ENCODE measurements at places on chromosomes 13 and 19.

- no peak for DNase-seq
Observed at GRCh38 chr19:13071444-13072187, 31.0 kb downstream of the LYL1 start.

- DNase-seq = peak; percentile 93
Observed at GRCh38 chr19:48858984-48859710, 9.3 kb downstream of the PLEKHA4 start.

DNA sequence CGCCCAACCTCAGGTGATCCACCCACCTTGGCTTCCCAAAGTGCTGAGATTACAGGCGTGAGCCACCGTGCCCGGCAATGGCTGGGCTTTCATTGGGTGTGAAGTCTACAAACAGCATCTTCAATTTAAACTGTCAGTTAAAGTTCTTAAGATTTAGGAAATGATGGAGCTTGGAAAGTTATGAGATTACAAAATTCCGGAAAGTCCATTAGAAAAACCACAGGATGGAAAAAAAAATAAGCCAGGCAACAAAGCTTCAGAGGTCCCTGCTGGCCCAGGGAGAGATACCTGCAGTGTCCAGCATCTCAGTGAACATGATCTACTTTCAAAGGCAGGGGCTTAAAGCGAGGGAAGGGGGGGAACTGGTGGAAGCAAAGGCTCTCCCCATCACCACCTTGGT lies 4.6 kb upstream of the ZNF587B start:
- DNase-seq = no peak

GRCh38 chr13:78595495-78596398 lies 7.6 kb downstream of the POU4F1 start:
- peak; percentile 72 for DNase-seq

GRCh38 chr13:107767119-107767518 lies 448.2 kb downstream of the LIG4 start:
- no peak for DNase-seq

- DNase-seq = no peak
Observed at GRCh38 chr19:56862741-56863140, 22.2 kb upstream of the PEG3 start.

- DNase-seq = no peak
Observed at GRCh38 chr13:105465251-105465650, 1070.2 kb downstream of the EFNB2 start.

- peak; percentile 58 for DNase-seq
Observed at GRCh38 chr19:50478901-50479715, 2.5 kb upstream of the GARIN5A start.

- no peak for DNase-seq
Observed at GRCh38 chr19:18441804-18442788, 4.2 kb upstream of the ISYNA1 start.

GRCh38 chr13:28794396-28794795 lies 25.7 kb upstream of the MTUS2 start:
- DNase-seq = no peak

DNA sequence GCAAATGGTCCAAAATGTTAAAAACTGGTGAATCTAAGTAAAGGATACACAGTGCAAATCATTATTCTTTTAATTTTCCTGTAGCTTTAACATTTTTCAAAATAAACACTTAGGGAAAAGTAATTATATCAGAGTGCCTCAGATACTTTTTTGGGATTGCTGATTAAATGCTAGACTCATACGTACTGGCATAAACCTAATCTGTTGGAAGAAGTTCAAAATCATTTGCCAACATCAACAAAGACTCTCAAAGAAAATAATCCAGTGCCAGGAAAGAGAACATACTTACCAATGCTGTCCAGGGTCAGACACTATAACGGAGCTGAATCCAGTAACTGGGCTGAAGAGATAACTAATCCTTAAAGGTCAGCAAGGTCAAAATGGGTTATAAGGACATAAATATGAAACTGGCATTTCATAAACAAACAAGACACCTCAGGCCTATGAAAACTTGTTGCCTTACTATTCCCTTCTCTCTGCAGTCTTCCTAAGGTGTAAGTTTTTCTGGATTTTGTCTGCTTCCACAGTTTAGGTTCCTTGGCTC lies 3.3 kb upstream of the ZNF420 start:
- no peak for DNase-seq

Measured in spleen (tissue), 13 donors.